ENCODE measurements at places on chromosomes 11 and 22. TPM values are rescaled to one million over a fixed set of nuclear protein-coding genes. Genes with fewer than 3 reads are reported as not detected.

DNA sequence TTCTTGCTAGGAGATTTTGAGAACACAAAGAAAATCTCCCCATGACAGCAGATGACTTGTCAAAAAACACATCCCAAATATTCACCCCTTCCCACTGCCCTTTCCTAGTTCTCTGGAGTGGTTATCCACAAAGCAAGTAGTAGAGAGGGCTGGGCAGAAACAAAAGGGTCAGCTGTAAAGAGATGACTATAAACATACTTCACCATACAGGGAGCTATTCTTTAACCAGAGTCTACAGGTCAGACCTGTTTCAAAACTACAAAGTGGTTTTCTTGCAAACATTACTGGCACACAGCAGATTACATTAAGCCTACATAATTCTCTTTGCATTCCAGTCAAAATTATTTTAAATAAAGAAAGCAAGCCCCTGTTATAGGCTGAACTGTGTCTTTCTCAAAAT lies 47.7 kb upstream of the NFRKB start:
- DNase-seq = peak; percentile 70

GRCh38 chr11:9206496-9206895 lies 58.7 kb downstream of the DENND5A start:
- no peak for DNase-seq

DNA sequence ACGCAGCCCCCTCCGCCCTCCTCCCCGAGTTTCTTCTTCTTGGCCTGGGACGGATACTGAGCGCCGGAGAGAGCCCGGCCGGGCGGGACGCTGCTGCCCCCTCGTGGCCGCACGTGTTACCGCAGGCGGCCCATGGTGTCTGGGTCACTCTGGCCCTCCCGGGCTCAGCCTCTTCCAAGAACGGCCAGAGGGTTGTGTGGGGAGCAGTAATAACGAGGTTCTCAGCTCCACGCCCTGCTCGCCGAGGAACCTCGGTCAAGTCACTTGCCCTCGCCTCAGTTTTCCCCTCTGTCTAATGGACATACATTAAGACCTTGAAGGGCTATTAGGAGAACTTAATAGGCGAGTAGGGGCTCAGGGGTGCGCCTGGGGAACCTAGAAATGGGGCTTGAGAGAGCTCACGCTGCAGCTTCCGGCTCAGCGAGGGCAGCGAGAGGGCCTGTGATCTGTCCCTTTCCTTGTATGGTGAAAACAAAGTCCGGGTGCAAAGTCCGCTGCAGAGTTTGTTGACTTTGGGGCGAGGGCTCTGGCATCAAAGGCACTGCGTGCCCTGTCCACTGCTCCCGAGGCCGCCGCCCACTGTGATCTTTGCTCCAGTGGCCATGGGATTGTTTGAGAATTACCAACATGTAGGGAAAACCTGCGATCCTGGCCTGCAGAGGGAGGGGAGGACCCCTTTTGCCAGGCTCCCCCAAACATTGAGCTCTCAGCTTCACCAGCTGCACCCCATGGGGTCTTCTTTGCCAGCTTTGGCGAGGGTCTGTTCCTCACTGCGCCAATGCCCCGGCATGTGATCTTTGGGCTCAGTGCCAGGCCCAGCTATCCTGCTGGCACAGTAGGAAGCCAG lies 14.4 kb upstream of the LRP5 start:
- peak; percentile 82 for DNase-seq

- DNase-seq = peak; percentile 46
These were observed 45.5 kb downstream of the PIWIL3 start for GRCh38 chr22:24728790-24729637.

- DNase-seq = peak; percentile 79
These were observed 10.9 kb upstream of the FCHSD2 start for GRCh38 chr11:73152861-73153483.

DNA sequence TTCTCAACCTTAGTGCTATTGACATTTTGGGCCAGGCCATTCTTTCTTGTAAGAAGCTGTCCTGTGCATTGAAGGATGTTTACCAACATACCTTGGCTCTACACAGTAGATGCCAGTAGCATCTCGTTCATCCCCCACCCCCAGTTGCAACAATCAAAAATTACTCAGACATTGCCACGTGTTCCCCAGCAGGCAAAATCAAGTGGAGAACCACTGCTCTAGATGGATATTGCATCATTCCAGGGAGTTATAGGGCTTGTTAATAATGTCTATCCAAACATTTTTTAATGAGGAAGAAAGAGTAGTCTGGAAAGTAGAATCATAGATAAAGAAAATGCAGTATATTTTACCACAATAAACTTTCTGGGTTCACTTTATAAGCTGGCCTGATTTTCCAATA lies 64.1 kb downstream of the PRMT3 start:
- no peak for DNase-seq

DNA sequence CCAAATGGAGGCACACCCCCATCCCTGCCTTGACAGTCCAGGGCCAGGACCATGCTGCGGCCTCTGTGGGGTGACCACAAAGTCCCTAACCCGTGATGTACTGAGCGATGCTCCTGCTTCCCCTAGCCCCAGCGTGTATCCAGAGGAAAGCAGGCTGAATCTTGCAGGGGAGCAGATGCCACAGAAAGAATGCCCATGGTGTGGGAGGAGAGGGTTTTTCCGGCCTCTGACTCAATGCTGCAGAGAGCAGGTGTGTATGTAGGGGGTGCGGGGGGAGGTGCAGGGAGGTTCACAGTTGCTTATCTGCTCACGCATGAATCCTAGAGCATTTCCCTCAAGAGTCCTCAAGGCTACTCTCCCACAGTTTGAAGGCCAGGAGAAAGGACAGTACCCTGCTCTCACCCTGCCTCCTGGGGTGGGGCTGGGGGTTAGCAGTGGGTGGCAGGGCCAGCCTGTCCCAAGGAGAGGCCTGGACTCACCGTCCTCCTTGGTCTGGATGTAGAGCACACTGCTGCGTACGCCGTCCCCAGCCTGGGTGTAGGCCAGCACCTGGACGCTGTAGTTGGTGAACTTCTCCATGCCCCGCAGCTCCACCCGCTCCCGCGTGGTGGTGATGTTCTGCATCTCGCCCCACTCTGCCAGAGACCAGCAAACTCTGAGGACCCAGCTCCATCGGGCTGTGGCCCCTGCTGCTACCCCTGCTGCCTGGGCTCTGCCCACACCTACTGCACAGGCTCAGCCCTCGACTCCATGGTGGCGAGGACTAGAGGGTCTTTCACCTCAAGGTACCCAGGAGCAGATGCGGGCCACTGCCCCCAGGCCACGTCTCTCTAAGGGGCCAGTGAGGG lies 130.8 kb downstream of the CEP164 start:
- peak; percentile 46 for DNase-seq

The SCGB1D1 gene
- total RNA-seq = not detected

The MPZL2 gene
- total RNA-seq = 111 TPM

The PANX2 gene
- 1.0 TPM for total RNA-seq

The OR52I1 gene
- not detected for total RNA-seq

The TUB gene
- 6.8 TPM for total RNA-seq

All from kidney (tissue), 22 donors.